ENCODE measurements at places on chromosomes 7 and 10.

DNA sequence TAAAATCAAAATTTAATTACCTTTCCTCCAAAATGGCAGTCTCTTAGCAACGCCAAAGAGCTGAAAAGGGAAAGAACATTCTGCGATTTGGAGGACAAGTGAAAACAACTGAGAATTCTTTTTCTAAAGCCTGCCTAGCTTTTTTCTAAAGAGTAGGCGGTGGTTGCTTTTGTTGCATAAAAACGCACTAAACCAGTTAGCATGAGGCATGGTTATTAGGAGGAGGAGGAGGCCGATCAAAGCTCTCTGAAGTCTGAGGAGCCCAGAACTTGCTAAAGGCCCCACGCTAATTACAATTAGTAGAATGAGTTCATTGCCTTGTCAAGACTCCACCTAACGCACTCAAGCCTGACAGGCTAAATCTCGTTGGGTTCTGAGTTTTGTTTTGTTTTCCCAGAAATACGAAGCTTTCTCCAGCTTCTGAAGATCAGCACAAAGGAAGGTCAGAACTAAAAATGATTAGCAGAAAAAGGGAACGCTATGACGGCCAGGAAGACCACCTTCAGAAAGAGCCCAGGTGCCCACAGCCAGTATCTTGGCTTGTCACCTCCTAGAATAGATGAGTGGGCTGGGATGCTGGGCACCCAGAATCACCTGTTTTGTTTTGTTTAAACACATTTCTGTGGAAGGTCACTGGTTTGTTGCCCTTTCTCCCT is 72.0 kb downstream of the FGFR2 start:
- DNase-seq, result no peak

DNA sequence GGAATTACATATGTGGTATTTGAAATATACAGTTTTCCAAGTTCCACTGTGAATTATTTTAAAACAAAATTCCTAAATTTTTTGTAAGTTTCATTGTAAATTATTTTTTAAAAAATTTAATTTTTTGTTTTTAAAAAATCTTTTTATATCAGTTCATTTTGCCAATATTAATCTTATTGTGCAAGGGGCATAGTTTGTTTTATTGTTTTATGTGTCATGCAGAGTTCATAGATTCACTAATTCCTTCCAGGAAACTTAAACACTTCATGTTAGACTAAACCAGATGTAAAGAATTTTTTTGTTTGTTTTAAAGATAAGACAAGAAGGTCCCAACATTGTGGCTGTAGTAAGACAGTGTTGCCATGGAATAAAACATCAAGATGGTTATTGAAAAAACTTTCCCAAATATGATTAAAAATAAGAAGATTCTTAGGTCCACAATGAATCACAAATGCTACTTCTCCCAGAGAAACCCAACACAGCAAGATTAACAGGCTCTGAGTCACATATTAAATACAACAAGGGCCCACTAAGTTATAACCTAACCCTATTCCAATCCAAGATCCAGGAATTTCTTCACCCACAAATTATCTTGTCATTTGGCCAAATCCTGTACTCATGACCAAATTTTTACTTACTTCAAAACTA is 464.7 kb upstream of the IGFBP3 start:
- no peak for DNase-seq

DNA sequence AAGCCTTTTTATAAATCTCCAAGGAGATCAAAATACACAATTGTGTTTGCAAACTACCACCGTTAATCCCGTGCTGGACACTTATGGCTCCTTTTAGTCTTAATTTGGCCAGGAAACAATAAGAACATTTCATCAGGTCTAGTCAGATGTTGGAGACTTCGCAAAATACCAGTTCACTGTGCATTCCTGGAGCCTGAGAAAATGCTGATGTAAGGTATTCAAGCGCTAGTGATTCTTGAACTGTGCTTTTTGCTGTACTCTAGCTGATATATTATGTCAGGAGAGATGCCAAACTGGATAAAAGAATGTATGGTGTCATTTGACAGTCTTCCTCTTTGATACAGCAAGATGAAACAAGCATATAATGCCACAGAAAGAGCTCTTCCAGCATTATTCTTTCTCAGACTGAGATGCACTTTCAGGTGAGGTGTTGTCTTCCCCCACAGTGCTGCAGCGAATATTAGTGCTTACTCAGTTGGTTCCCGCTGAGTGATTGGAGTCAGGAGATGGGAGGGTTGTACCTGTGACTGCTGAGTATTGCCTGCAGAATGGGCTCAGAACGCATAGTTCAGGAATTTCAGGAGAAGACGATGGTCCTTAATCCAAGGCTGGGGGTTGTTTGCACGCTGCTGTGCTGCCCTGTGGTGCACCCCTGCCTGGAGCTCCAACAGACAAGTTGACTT is 59.2 kb downstream of the OGDH start:
- no peak for DNase-seq

GRCh38 chr10:84333864-84334451 is 5.6 kb downstream of the CCSER2 start:
- peak; percentile 82 for DNase-seq

DNA sequence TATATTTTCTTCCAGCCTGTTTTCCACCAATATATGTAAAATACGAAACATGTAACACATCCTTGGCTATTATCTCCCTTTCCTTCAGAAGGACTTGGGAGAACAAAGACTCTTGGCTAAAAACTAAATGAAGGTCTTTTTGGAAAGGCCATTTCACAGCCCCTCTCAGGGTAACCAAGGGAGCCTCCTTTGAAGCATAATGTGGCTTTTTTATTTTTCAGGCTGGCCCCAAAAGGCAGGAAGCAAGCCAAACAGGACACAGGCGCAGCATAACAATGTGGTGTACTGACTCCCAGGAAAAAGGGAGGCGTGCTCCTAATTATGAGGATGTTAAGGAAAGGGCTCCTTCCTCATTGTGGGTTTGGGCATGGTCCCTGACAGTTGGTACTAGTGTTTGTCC is 30.3 kb upstream of the CCSER2 start:
- DNase-seq, result no peak

- no peak for DNase-seq
Measured at GRCh38 chr7:48537561-48537960, 366.3 kb downstream of the ABCA13 start.

- DNase-seq, result no peak
Measured at GRCh38 chr7:12951397-12951801, 264.0 kb downstream of the ARL4A start.

DNA sequence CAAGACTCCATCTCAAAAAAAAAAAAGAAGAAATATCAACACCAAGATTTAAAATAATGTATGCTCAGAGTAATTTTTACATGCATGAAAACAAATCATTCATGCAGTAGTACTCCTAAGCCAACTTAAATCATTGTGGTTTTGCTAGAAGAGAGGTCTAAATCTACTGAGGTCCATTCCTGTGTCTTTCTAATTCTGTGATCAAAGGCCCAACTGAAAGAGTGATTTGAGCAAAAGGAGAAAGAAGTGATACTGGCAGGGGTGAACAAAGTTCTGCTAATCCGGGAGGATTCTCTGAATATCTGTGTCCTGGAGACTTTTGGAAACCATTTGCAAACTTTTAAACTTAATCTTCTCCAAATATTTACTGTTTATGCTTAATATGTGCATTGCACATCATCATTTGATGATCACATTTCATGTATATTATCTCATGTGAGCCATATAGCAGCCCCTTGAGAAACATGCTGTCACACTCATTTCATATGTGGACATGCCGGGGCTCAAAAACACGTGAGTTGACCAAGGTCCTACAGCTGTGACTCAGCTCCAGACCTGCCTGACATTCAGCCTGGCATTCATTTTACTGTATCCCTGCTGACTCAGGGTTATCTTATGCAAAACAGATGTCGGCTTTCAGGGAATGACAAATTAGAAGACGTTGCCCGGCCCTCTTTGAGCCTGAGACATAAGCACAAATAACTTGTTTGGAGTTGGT is 76.4 kb downstream of the FAM107B start:
- no peak for DNase-seq

DNA sequence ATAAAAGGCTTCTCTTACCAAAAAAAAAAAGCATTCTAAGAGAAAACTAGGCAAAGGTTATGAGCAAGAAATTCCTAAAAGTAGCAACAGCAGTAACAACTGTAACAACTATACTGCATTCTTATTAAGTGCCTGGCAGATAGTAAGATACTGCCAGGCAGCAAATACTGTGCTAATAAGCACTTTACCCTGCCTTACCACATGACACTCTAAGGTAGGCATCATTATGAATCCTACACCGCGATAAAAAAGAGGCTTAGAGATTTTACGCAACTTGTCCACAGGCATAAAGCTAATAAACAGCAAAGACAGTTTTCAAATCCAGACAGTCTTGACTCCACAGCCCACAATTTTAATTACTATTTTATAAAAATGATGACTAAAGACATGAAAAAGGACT is 83.2 kb downstream of the USP6NL start:
- DNase-seq, result no peak

- no peak for DNase-seq
Measured at GRCh38 chr10:10389182-10389581, 628.5 kb upstream of the CELF2 start.

- no peak for DNase-seq
Measured at GRCh38 chr7:44673771-44674170, 67.3 kb downstream of the OGDH start.

DNA sequence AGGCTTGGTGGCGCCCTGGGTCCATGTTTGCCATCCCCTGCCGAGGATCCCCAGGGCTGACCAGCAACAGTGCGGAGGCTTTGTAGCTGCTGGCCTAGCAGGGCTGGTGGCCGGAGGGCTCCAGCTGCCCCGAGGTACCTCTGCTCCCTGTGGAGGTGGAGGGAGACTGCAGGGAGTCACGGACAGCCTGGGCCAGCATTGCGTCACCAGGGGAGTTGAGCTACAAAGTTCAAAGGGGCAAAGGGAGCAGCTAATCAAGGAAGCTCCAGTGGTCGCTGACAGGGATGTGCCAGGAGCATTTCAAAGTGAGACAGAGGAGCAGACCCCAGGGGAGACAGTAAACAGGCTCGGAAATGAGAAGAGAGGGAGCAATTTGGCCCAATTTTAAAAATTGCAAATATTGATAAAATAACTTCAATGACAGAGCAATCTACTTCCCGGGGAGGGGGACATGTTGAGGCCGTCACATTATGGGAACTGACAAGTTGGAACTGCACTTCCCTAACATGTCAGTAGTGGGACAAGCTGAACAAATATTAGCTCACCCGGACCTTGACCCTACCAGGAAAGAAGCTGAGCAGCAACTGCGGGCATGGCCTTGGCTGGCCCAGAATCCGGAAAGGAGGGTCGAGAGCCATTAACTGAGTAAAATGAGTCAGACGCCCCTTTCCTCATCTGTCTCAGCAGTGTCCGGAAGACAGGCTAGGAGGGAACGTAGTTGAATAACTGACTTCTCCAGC is 39.4 kb downstream of the BTBD16 start:
- DNase-seq, result no peak

- DNase-seq, result no peak
Measured at GRCh38 chr7:99737726-99738125, 2.7 kb upstream of the CYP3A7 start.

- DNase-seq, result no peak
Measured at GRCh38 chr7:40810274-40810673, 675.5 kb downstream of the SUGCT start.

GRCh38 chr10:6179078-6179477 is 23.7 kb upstream of the PFKFB3 start:
- no peak for DNase-seq

GRCh38 chr7:75599244-75599781 is 107.2 kb downstream of the SPDYE5 start:
- DNase-seq, result no peak

DNA sequence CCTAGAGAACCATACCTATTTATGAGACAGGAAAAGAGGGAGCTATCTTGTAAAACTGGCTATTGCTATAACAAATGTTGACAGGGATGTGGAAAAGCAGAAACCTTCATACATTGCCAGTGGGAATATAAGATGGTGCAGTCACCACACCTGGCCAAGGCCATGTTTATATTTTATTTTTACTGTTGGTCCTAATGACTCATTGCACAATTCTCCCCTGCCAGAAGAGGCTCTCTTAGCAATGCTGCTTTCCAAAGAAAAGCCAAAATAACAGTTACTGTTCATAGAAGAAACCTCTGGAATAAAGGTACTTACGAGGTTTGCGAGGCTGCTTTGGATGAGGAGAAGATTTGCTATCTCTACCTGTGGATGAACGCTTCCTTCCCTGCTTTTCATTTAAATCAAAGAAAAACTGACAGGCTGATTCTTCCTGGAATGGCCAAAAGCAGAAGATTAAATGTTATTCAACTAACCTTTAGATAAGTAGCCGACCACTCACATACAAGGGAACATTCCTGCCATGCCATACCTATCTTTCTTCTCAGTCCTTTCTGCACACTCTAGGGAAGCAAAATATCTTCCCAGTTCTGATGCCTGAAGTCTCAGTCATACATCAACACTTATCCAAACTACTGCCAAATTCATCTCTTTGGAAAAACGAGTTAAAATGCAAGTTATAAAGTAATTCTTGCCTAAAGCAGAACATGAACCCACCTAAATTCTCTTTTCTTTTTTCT is 16.3 kb upstream of the CHUK start:
- no peak for DNase-seq

DNA sequence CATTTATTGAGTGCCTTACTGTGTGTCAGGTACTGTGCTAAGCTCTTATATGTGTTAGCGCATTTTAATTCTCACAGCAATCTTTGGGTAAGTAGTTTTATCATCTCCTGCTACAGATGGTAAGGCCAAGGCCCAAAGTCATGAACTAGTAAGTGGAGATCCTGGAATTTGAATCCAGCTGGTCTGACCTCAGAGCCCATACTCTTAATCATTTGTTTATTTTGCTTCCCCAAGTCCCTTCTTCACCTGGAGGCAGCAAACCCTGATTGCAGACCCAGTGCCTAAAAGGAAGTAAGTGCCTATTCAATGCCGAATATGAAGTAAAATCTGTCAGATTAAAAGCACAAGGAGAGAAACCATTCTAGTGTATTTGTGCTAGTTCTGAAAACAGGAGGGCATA is 182.9 kb upstream of the TCF7L2 start:
- no peak for DNase-seq

DNA sequence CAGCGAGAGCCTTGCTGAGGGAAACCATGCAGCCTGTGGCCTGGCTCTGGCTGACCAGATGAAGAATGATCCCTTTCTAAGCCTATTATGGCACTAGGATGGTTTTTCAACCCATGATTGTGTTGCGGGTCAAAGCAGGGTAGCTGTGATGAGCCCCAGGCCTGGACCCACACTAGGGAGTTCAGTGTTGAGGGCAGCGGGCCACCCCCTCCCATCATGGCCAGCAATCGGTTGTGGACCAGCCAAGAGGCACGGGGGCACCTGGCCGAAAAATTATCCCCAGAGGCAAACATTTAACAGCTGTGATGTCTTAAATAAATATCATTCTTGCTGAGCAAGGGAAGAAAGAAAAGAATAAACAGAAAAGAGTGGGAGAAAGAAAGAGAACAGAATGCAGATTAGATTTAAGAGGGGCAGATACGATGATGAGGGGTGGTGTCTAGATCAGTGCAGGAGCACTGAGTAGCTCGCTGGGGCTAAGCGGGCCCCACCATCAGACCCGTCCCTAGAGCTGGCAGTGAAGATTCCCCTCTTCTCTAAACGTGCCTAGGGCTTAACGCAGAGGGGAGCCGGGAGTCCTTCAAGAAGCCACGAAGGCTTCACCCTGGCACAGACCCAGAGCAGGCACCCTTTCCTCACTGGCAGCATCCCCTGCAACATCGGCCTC is 82.7 kb downstream of the SLC37A3 start:
- DNase-seq, result no peak

Data from activated CD4-positive, alpha-beta T cell treated with anti-CD3 and anti-CD28 coated beads, Interleukin-2, Interleukin-4, amounts not matched to agents 100 ng/mL and 50 ng/mL, durations not matched to agents 16 hours and 8 hours (primary cell).